Stimulated activated CD8-positive, alpha-beta memory T cell treated with anti-CD3 and anti-CD28 coated beads, Interleukin-4, amount 100 ng/mL, for 24 hours (primary cell): ENCODE measurements at places on chromosomes 5 and 9.

GRCh38 chr5:124477062-124477461 is 269.4 kb downstream of the ZNF608 start:
- DNase-seq: no peak

DNA sequence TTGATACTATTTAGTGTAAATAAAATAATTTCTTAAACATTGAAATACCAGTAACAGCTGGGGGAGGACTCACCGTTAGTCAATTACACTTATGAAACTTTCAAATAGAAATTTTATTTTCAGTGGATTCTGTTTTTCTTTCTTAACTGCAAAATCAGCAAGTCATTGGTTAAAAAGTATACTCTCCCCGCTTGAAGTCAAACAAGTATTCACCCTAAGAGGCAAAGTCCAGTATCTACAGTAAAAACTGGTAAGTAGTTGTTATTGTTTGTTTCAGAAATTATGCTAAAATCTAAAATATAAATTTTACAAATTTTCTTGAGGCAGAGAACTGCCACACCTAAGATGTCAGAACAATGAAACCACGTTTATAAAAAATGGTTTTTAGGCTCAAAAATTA is 22.4 kb downstream of the NREP start:
- DNase-seq: no peak

GRCh38 chr9:6106711-6107339 is 91.4 kb upstream of the RANBP6 start:
- DNase-seq: no peak

DNA sequence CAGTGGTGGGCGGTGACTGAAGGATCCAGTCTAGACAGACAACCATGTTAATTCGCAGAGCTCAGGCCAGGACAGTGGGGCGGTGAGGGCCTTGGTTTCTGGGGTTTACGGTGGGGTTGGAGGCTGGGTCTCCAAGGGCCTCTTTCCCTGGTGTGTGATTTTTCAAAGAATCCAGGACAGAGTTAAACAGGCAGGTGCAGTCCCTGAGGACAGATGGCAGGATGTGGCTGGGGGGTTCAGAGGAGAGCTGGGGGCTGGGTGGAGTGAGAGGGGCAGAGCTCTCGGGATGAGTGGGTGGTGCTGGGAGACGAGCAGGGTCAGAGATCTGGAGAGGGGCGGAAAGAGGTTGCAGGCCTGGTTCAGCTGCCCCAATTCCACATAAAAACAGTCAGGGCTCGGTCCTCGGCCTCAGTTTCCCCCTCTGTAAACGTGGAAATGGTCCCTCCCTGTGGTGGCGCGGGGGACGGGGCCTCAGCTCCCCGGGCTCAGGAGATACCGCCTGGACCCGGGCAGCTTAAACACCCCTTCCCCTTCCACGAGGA is 145.9 kb downstream of the GAPVD1 start:
- no peak for DNase-seq

- DNase-seq: no peak
Observed at GRCh38 chr5:62547945-62548630, 30.5 kb upstream of the LRRC70 start.

- DNase-seq: no peak
Observed at GRCh38 chr5:33755231-33755630, 136.6 kb downstream of the ADAMTS12 start.

DNA sequence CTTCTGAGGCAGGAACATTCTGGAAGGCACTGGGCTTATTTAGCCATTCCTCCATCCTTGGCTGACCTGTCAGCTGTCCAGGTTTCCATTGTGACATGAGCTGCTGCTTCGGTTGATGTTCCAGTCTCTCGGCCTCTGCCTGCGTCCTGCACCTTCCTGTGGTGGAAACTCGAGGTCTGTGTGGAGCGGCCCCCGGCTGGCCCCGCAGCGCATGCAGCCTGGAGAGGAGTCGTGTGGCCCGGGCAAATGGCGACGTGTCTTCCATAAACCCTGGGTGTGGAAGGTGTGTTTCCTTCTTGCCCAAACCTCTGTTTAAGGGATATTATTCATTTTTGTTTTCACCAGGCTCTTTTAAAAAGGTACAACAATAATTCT is 36.5 kb upstream of the SLC9A3 start:
- no peak for DNase-seq

- no peak for DNase-seq
Observed at GRCh38 chr5:60597572-60598320, 102.2 kb downstream of the DEPDC1B start.

DNA sequence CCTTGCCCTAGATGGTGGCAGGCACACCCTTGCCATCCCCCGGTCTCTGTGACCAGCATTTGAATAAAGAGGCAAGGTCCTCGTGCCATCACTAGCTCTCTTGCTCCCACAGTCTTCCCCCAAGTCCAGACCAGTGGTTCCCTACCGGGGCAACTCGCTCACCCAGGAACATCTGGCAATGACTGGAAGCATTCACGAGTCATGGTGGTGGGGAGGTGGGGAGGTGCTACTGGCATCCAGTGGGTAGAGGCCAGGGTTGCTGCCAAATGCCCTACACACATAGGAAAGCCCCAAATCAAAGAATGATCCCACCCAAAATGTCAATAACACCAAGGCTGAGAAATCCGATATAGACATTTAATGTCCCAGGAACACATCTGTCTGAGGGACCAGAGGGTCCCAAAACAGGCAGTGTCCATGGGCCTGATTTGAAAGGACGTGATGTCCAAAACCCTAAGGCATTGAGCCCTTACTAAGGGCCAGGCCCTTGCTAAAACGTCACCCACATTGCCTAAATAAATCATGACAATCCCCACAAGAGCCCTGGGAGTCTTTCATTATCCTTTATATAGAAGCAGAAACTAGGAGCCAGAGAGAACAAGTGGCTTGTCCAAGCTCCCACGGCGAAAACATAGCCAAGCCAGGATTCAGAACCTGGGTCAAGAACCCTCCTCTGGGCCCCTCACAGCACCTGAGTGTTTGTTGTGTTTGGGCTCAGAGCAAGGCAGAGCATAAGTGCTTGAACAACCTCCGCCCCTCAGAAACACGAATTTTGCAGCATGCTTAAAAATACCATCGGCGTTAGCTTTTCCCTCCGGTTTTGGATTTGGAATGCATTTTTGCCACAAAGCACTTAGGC is 119.3 kb upstream of the WWC1 start:
- no peak for DNase-seq

GRCh38 chr5:26948921-26949320 is 89.5 kb downstream of the CDH9 start:
- DNase-seq: no peak

DNA sequence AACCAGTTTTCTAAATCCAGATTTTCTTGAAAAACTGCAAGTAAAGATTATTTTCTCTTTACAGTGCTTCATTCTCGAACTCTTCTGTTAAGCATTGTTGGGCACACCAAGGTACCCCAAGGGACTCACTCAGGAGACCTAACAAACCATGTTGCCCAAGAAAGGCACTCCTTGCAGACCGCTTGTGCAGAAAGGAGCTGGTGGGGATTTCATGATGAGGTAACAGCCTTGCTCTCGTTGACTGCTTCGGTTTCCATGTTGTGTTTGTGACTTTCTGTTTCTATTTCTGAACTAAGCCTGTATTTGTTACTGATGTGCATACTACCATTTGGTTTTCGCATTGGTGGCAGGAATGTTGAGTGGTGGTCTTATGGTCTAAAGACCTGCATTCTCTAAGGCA is 266.6 kb upstream of the DAP start:
- no peak for DNase-seq

GRCh38 chr5:8012131-8012977 is 143.4 kb downstream of the MTRR start:
- no peak for DNase-seq

GRCh38 chr5:4659851-4660250 is 480.3 kb upstream of the ADAMTS16 start:
- DNase-seq: no peak

DNA sequence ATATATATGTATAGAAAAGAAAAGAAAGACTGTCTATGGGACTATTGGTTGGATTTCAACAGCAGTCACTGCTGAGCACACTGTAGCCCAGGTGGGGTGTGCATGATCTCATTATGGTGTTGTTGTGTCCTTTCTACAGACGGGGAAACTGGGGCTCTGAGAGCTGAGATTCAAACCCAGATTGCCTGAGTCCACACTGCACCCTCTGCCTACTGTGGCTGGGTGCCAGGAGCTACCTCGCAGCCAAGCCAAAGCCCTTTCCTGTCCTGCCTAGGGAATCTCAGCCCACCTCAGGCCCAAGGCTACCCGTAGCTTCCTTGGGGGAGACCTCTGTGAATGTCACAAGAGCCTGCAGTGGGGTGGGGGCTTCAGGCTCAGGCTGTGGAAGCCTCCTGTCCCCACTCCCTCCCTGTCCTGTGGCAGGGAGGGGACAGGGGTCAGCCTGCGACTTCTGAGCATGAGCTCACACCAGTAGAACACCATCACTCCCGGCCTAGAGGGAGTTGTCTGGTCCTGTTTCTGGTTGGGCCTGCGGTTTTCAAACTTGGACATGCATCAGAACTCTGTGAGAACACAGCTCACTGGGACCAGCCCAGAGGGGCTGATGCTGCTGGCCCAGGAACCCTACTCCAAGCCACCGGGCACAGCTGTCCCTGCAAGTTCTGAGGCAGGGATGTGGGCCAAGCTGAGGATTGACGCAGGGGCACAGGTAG is 7.9 kb upstream of the NINJ1 start:
- no peak for DNase-seq

- DNase-seq: no peak
Observed at GRCh38 chr5:85428426-85428934, 1043.8 kb upstream of the EDIL3 start.

DNA sequence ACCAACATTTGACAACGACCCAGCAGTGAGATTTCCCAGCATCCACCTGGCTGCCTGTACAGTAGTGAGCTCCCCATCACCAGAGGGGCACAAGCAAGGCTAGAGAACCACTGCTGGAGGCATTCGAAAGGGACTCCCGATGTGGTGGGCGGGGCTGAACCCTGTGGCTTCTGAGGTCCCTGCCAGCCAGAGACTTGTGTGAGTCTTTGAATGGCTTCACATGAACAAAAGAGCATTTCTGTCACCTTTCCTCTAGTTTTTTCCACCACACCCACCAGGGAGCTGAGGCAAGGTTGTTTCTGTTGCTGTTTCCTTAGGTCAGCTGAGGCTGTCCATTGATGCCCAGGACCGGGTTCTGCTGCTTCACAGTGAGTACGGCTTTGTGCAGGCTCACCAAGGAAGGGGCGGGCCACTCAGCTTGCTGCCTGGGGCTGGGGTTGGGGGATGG is 15.7 kb downstream of the RGS3 start:
- DNase-seq: peak; percentile 19

DNA sequence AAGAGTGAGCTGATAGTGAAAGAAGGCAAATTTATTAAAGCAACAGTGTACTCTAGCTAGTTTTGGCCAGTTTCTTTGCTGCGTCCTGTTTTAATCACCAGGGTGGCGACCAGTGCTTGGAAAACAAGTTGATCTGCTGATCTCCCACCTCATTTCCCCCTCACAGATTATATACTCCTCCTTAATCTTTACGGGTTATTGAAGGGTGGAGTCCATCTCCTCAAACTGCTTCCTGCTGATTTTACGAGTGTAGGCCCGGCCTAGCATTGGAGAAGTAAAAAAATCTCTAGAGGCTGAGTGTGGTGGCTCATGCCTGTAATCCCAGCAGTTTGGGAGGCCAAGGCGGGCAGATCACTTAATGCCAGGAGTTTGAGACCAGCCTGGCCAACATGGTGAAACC is 14.0 kb upstream of the CFAP95 start:
- DNase-seq: no peak

DNA sequence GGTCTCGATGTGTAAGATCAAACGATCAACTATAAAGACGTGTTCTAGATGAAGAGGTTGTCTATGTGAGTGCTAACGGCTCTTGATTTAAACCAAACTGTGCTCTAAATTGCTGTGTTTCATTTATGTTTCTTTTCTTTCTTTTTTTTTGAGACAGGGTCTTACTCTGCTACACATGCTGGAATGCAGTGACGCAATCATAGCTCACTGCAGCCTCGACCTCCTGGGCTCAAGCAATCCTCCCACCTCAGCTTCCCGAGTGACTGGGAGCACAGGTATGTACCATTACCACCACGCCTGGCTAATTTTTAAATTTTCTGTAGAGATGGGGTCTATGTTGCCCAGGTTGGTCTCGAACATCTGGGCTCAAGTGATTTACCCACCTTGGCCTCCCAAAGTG is 24.0 kb upstream of the RNF130 start:
- DNase-seq: no peak

- no peak for DNase-seq
Observed at GRCh38 chr9:79610791-79611614, 39.2 kb downstream of the TLE4 start.

DNA sequence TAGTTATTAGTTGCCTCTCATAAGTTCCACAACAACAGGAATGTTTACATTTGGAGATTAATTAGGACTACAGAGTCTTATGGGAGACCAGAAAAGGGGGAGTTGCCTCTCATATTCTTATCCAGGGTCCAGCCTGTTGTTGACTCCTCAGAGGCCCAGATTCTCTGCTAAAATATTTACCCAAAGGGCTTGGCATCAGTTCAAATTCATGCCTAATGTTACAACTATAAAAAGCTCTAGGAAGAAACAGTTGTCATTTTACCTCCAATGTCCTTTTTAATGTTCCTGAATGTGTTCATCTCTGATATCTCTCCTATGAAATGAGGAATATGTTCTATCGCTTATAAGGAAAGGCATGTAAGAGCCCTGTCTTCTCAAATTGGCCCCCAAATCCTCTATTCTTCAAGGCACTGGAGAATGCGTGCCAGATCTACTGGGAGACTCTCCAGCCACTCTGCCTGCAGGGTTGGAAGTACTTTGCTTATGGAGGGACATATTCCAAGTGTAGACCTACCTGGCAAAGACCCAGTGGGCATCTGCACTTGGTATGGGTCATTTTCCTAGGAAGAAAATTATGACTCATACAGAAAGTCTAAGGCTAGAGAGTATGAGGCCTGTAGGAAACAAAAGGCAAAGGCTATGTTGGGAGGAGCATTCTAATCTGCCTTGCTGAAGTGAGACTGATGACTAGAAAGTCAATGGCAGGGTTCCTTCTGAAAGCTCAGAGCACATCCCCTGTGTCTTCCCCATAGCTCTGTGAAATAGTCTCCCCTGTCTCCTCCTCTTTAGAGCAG is 192.6 kb downstream of the ESM1 start:
- DNase-seq: no peak

DNA sequence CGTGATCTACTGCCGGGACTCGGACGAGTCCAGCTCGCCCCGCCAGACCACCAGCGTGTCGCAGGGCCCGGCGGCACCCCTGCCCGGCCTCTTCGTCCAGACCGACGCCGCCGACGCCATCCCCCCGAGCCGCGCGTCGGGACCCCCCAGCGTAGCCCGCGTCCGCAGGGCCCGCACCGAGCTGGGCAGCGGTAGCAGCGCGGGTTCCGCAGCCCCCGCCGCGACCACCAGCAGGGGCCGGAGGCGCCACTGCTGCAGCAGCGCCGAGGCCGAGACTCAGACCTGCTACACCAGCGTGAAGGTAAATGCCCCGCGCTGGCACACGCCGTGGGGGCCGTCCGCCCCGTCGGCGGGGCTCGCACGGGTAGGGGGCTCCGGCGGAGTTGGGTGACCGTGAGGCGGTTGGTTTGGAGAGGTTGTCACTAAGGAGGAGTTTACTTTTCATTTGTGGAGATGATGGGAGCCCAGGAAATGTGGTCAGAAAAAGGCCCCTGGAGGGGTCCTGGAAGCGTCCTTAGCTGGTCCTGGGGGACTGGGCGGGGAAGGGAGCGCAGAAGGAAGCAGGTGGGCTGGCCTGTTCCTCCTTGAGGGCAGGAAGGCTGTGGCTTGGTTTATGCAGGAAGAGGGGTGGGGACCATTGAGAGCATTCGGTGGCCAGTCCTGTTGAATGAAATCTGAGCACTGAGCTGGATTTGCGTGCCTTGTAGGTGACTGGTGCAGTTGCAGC is 647 bp downstream of the PDE8B start:
- DNase-seq: no peak
